ENCODE measurements at places on chromosomes 16 and 17.

GRCh38 chr16:58027161-58027915 is 1.8 kb downstream of the MMP15 start:
- DNase-seq: no peak

DNA sequence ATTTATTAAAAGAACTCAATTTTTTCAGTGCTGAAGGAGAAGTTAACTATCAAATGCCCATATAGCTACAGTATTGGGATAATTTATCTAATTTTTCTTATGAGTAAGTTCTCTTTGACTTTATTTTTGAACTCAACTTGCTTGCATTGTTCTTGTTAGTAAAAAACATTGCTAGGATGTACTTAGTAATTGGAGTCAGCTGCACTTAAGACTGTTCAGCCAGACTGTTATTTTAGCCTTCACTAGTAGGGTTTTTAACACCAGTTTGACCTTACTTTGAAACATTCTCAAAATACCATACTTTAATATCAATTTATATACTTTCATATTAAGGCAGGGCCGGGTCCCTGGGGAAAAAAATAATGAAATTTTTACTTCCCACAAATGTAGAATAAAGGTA is 256.6 kb upstream of the TBX2 start:
- no peak for DNase-seq

- no peak for DNase-seq
Measured at GRCh38 chr16:82280867-82281266, 110.8 kb upstream of the MPHOSPH6 start.

DNA sequence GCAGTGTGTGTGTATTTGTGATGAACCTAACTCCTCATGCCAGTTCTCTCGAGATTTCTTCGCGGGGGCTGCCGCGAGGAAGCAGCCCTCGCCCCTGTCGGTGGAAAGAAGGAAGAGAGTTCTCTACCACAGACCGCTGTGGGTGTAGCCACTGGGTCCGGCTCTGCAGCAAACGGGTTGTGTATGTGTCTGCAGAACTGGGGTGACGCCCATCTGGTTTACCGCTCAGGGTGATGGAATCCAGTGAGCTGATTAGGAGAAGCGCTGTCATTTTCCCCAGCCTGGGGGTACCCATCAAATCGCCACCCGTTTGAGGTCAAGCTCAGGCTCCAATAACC is 7.7 kb downstream of the CORO6 start:
- DNase-seq: peak; percentile 81

DNA sequence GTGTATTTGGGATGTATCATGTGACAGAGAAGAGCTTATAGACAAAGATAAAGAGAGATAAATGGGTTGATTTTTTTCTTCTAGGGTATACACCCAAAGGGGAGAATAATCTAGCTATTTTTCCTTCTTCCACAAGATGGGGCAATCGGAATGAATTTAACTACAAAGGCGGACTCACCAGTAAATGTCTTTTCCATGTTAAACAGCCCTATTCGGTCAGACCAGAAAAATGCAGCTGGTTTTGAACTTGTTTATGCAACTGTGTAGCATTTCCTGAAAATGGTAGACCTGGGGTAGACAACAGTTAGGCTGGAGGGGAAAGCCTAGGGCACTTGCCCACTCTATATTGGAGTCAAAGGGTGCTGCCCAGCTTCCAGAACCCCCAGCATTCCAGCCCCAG is 477.1 kb downstream of the TOX3 start:
- no peak for DNase-seq

DNA sequence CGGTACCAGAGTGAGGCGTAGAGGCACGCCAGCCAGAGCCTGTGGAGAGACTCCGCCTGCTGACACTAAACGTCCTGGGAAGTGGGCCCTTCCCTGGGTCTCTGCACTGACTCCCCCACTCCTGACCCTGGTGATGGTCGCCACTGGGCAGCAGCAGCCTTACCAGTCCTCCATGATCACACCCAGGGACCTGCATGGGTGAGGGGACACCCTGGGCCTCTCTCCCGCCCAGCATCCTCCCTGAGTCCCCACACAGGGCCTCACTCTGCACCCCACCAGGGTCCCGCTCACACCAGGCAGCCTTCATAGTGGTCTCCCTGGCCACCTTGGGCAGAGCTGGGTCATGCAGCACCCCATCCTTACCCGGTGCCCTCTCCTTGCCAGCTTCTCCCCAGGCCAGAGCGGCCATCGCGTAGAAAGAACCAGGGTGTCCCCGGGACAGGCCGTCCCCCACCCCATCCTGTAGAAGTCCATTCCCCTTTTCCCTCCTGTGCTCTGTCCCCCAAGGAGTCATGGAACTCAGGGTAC is 10.7 kb downstream of the RGS11 start:
- no peak for DNase-seq

- DNase-seq: no peak
Measured at GRCh38 chr17:47286198-47286914, 32.7 kb downstream of the ITGB3 start.
